ENCODE measurements at places on chromosomes 16 and 17.

- no peak for DNase-seq
These were observed 131.9 kb upstream of the GSE1 start for GRCh38 chr16:85481206-85481605.

DNA sequence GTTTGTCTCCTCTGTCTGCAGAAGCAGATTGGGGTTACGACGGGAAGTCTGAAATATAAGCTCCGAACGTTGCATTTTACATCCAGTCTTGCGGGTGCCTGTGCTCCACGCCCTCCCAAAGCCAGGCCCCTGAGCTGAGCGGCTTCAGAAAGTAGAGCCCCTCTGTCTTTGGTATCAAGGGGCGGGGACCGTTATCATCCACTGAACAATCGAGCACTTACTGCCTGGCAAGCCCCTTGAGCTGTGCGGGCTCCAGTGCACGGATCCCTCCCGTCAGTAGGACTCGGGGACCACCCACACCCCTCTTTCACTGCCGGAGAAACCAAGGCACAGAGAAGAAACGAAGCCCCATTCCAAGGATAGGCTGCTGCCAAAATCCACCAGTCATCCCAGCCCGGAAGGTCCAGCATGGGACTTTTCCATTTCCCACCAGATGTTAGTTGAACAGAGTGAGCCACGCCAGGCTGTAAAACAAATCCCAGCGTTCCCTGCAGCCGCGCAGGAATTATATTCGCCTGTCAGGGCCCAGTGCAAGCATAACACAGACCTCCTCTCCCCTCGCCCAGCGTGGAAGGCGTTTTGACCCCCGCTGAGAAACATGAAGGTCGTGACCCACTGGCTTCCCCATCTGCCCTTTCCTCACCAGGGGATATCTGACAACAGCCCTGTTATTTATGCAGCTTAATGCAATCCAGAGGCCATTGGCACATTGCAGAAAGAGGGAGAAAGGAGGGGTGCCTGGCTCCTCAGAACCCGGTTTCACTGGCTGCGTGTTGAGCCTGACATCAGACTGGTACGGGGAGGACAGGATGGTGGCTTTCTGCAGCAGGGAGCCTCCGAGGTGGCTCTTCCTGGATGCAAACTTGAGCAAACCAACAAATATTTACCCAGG, 212.2 kb upstream of the FOXF1 start:
- no peak for DNase-seq

- no peak for DNase-seq
These were observed 28.5 kb upstream of the SHCBP1 start for GRCh38 chr16:46649588-46650253.

GRCh38 chr17:64634218-64634617, 27.9 kb downstream of the SMURF2 start:
- no peak for DNase-seq

- no peak for DNase-seq
These were observed 12.9 kb downstream of the KRT39 start for GRCh38 chr17:40953881-40954280.

Measured in SK-N-MC (cell line).